Fibroblast of upper back skin (primary cell): ENCODE measurements at places on chromosomes 5 and 9.

DNA sequence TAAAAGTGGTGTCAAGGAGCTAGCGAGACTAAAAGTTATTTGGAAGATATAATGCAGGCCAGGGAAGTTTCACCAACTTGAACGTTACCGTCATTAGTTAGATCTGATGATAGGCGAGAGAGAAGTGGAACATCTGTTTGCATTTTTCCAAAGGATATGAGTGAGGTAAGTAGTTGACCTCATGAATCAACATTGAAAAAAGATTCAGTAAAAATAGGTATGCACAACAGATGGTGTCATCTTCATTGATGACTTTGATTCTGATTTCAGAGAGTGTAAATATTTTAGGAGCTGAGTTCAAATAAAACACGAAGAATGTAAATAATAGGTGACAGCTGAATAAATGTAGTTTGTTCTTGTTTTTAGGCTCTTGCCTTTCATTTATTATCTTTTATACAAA is 998.9 kb upstream of the CDH6 start:
- no peak for DNase-seq

DNA sequence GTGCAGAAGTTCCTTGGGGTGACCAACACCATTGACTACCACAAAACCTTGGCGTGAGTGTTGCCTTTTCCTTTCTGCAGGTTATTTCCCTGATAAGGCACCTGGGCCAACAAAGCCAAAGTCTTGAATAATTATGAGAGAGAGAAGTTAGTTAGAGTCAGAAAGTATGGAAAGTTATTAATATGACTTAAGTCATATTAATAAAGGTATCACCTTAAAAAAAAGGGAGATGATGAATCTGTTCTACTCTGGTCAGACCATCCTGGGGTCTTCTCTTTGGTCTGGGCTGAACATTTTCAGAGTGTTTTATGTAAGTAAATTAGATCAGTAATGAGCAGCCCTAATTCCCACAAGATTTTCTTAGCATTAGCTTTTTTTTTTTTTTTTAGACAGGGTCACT is 41.8 kb downstream of the NDST1 start:
- DNase-seq = no peak

- DNase-seq = peak; percentile 62
These were observed 234.5 kb downstream of the DENND1A start for GRCh38 chr9:123695386-123695785.

DNA sequence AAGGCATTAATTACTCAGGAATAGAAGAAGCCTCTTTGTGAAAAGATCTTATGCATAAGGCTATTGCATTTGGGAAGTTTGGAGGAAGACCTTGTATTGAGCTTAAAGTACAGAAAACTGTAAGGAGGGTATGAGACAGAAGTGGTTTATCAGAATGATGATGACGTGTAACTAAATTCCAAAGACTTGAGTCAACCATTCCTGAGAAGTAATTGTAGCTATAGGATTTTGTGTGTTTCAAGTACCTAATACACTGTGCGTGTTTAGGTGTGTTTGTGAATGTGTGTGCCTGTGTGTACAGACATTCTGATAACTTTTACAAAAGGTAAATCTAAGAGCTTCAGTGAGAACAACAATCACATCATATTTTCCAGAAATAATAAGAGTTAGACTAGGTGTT is 46.5 kb upstream of the IRX2 start:
- DNase-seq = peak; percentile 25

GRCh38 chr9:83596899-83597504 is 25.9 kb upstream of the IDNK start:
- peak; percentile 26 for DNase-seq

DNA sequence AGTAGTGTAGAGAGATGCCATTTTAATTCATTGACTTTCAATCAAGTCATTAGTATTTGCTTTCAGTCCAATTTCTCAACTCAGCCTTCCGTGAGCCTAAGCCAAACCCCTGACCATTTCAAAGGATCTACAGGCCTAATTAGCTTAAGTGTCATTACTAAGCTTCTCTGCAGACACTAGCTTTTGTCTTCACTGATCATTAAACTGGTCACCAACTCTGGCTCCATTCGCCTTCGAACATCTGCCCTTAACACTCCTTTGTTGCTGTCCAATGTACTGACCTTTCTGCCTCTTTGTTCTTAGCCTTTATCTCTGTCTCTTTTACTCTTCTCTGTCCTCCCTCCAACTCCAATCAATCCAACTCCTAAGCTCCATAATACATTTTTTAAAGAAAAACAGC is 299.3 kb downstream of the DIRAS2 start:
- DNase-seq = peak; percentile 36

- DNase-seq = peak; percentile 20
These were observed 270.2 kb upstream of the IRX1 start for GRCh38 chr5:3325201-3325971.

- DNase-seq = peak; percentile 44
These were observed 403.7 kb upstream of the ZNF608 start for GRCh38 chr5:125150041-125150669.
